ENCODE measurements at places on chromosomes 11 and 22.

DNA sequence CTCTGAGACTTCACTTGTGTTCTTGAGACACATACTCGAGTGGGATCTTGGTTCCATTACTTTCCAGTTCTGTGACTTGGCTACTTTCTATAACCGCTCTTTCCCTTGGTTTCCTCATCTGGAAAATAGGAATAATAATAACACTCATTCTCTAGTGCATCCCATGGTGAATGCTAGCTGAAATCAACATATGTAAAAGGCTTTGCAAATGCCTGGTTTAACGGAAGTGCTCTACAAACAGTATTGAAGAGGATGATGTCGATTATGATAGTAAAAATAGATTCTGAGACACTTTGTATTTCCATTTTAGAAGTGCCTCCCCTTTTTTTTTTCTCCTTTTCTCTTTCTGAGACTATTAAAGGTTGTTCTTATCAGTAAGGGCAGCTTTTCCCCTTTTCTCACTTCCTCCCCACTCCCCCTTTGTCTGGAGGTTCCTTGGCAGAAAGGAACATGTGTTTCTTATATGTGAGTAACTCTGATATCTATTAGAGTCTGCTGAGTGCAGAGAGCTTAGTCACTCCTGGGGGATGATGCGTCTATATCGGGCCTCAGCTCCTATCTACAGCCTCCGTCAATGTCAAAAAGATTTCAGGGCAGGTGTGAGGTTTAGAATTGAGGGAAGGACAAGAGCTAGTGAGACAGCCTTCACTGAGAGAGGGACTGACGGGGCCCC lies 489.3 kb downstream of the NTM start:
- no peak for DNase-seq

GRCh38 chr11:100315946-100316345 lies 371.1 kb upstream of the ARHGAP42 start:
- no peak for DNase-seq

- no peak for DNase-seq
Observed at GRCh38 chr11:37972691-37973090, 1374.7 kb upstream of the RAG2 start.

DNA sequence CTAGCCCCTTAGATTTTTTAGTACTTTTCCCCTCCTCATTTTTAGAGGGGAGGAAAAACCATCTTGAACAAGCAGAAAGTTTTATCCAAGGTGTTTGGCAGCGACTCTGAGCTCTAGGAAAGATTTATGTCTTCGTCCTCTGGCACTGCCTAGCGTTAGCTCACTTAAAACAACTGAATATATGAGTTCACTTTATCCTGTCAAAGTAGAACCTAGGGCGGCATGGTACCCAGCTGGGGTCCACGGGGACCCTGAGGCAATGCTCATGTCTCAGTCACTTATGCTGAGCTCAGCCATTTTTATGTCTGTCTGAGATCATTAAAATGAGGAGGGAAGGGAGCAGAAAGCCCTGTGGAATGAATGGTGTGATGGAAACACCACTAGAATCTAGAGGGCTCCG lies 14.2 kb upstream of the VSIG10L2 start:
- DNase-seq, result no peak

- peak; percentile 92 for DNase-seq
Observed at GRCh38 chr11:112174789-112175598, at the start of gene BCO2. TSS of gene BCO2 (plus strand) at chr11:112175512. CDS start at chr11:112175602, 90 bp downstream.

DNA sequence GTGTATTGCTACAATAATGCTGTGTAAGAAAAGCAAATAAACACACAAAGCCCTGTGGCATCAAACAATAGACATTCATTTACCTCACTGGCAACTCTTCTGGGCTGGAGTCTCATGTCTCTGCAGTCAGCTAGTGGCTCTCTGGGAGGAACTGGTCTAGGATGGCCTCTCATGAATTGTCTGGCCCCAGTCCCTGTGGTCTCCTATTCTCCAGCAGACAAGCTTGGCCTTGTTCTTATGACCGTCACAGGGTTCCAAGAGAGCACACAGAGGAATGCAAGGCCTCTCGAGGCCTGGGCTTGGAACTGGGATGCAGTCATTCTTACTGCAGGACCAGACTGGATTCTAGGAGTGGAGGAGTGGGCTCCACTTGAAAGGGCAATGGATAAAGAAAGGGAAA lies 141.2 kb upstream of the NTM start:
- peak; percentile 18 for DNase-seq

GRCh38 chr11:113138731-113139130 lies 175.7 kb upstream of the TTC12 start:
- no peak for DNase-seq

- no peak for DNase-seq
Observed at GRCh38 chr11:68450711-68451110, 9.8 kb upstream of the PPP6R3 start.

DNA sequence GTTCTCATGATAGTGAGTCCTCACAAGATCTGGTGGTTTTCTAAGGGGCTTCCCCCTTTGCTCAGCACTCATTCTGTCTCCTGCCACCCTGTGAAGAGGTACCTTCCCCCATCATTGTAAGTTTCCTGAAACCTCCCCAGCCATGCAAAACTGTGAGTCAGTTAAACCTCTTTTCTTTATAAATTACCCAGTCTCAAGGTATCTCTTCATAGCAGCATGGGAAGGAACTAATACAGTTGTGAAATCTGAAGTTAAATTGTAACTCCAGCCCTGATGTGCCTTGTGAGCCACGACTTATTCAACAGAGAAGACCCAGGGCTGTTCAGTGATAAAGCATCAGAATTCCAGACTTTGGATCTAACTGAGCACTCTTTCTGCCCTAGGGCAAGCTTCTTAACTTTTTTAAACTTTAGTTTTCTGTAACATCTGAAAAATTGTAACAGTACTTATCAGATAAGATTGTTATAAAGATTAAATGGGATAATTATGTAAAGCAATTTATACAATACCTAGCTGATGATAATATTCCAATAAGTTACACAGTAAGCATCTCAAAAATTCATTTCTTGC lies 220.0 kb downstream of the TRPC6 start:
- DNase-seq, result no peak

- DNase-seq, result peak; percentile 25
Observed at GRCh38 chr11:124799348-124800225, 619 bp downstream of the MSANTD2 start.

- no peak for DNase-seq
Observed at GRCh38 chr11:19352771-19353160, 112.0 kb upstream of the E2F8 start.

- DNase-seq, result no peak
Observed at GRCh38 chr22:31933816-31934482, 10.4 kb upstream of the YWHAH start.

GRCh38 chr11:30131535-30131934 lies 99.3 kb upstream of the FSHB start:
- DNase-seq, result peak; percentile 30

DNA sequence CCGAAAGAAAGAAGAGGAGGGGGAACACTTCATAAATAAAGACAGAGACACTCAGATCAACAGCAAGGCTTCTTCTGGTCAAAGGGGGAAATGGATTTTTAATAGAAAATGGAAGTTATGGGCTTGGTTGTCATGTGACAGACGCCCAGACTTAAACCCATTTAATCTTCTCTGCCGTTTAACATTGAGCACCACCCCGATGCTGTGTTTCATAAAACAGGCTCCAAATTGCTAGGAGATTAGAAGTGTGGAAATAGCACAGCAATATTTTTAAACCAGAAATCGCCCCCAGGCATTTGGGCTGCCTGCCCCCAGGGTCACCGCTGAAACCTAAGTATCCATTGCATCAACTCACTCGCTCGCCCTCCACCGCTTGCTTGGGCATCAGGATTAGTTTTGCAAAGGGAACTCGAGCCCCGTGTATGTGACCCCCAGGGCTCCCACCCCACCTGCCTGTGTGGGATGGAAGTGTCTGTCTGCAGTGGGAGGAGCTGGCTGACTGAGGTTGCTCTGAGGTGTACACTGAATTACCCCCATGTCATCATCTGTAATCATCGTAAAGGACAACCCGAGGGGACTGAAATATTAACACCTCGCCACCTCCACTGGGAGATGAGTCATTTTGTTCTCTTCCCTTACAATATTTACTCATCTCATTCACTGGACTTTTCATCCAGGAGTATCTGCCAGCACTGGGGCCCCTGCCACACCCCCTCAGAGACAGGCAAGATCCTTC lies 10.7 kb downstream of the DSCAML1 start:
- no peak for DNase-seq

DNA sequence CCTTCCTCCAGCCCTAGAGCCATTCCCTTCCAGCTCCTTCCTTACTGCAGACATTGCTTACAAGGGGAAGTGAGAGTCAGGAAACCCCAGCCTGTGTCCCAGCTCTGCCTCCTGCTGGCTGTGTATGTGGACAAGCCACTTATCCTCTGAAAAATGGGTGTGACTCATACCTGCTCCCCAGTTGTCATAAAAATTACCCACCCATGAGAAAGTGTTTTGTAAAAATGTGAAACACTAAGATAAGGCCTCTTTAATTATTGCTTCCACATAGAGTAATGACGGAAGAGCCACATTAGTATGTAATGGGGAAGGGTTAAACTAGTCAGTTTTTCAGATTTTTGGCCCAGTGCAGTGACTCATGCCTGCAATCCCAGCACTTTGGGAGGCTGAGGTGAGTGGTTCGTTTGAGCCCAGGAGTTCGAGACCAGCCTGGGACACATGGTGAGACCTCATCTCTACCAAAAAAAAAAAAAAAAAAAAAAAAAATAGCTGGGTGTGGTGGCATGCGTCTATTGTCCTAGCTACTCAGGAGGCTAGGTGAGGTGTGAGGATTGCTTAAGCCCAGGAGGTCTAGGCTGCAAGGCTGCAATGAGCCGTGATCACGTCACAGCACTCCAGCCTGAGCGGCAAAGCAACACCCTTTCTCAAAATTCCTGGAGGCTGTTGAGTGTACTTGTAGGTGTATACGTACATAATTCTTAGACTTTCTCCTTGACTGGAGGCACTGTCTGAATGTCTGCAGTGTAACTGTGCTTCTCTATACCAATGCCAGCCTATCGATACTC lies 84.9 kb downstream of the CTTN start:
- DNase-seq, result peak; percentile 57

Data from Ammon's horn (tissue), 1 donor.